ENCODE measurements at places on chromosomes 1 and 21. TPM values are rescaled to one million over a fixed set of nuclear protein-coding genes. Genes with fewer than 3 reads are reported as not detected.

The LEMD1 gene
- polyA plus RNA-seq = 0.22 TPM

The TEKT2 gene
- 0.12 TPM for polyA plus RNA-seq

The RNU1-3 gene
- polyA plus RNA-seq = not detected

The LCE5A gene
- polyA plus RNA-seq = not detected

The NPHS2 gene
- not detected for polyA plus RNA-seq

The NEXN gene
- 2.6 TPM for polyA plus RNA-seq

The SLC9C2 gene
- 0.07 TPM for polyA plus RNA-seq

The HEATR1 gene
- polyA plus RNA-seq = 8.6 TPM

The WNT2B gene
- polyA plus RNA-seq = 2.6 TPM

The SERTAD4 gene
- polyA plus RNA-seq = 0.12 TPM

The AMY1B gene
- not detected for polyA plus RNA-seq

The RIIAD1 gene
- not detected for polyA plus RNA-seq

The OR2T3 gene
- polyA plus RNA-seq = not detected

The CXADR gene
- 1.8 TPM for polyA plus RNA-seq

The CDC14A gene
- polyA plus RNA-seq = 2.3 TPM

The GPR25 gene
- polyA plus RNA-seq = not detected

The PFKL gene
- 87.7 TPM for polyA plus RNA-seq

The CYP4A11 gene
- not detected for polyA plus RNA-seq

The BATF3 gene
- 8.8 TPM for polyA plus RNA-seq

The ANGPTL7 gene
- 0.45 TPM for polyA plus RNA-seq

The PTPN7 gene
- 0.47 TPM for polyA plus RNA-seq

The HSD3B1 gene
- not detected for polyA plus RNA-seq

The REG4 gene
- polyA plus RNA-seq = 16.7 TPM

The IRF6 gene
- 10.4 TPM for polyA plus RNA-seq

The PLCH2 gene
- 0.45 TPM for polyA plus RNA-seq

The PLEKHG5 gene
- polyA plus RNA-seq = 9.4 TPM

The S100A16 gene
- 175 TPM for polyA plus RNA-seq

The LAX1 gene
- 0.90 TPM for polyA plus RNA-seq

The RHCE gene
- 0.10 TPM for polyA plus RNA-seq

The ILDR2 gene
- 0.11 TPM for polyA plus RNA-seq

The LEPR gene
- polyA plus RNA-seq = 4.8 TPM

The GRIK1 gene
- 0.11 TPM for polyA plus RNA-seq

The SPRR2F gene
- polyA plus RNA-seq = 1.1 TPM

The FPGT gene
- 5.3 TPM for polyA plus RNA-seq

The PHLDA3 gene
- 390 TPM for polyA plus RNA-seq

The SPOCD1 gene
- 0.18 TPM for polyA plus RNA-seq

The LYPD8 gene
- not detected for polyA plus RNA-seq

The CGN gene
- polyA plus RNA-seq = 28.7 TPM

The CD247 gene
- polyA plus RNA-seq = 0.98 TPM

The CYP4A22 gene
- polyA plus RNA-seq = not detected

The AQP10 gene
- 0.07 TPM for polyA plus RNA-seq

The MAP3K21 gene
- 0.85 TPM for polyA plus RNA-seq
